GOT3 (cell line): ENCODE measurements at places on chromosomes 2 and 18.

GRCh38 chr2:196234672-196235071, 63.3 kb upstream of the STK17B start:
- DNase-seq: no peak

GRCh38 chr2:45273412-45274249, 264.4 kb upstream of the SIX2 start:
- no peak for DNase-seq

DNA sequence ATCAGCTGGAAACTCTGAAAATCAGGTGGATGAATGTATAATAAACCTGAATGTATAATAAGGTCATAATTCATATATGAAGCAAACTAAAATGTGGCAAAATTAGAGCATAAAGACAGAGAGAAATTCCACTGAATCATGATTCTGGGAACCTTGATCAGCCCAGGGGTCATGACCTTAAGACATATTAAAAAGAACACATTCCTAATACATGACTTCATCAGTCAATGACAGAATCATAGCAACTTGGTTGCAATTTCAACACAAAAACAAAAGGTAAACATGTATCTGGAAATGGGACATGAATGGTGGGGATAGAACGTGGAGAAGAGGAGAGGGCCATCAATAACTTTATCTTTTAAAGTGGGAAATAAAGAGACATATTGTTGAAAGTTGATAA, 17.6 kb downstream of the AFF3 start:
- DNase-seq: no peak

- no peak for DNase-seq
Measured at GRCh38 chr2:137118140-137118539, 352.8 kb downstream of the THSD7B start.

GRCh38 chr2:12110074-12110473, 363.6 kb downstream of the LPIN1 start:
- no peak for DNase-seq

- no peak for DNase-seq
Measured at GRCh38 chr2:126655500-126656430, at the start of gene GYPC. TSS of gene GYPC (plus strand) at chr2:126656158. CDS start at chr2:126656264, 106 bp downstream.

DNA sequence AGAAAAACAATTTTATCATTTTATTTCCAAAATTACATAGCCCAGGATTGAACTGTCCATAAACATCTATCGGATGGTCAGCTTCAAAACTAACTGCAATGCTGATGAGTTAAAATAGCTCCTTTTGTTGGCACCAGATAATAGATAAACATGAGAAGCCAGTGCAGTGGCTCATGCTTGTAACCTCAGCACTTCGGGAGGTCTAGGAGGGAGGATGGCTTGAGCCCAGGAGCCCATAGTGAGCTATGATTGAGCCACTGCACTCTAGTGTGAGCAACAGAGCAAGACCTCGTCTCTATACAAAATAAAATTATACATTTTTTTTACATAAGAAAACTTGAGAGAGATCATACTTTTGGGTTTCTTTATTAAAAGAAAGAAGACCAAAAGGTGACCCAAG, 34.6 kb upstream of the IMPA2 start:
- no peak for DNase-seq

DNA sequence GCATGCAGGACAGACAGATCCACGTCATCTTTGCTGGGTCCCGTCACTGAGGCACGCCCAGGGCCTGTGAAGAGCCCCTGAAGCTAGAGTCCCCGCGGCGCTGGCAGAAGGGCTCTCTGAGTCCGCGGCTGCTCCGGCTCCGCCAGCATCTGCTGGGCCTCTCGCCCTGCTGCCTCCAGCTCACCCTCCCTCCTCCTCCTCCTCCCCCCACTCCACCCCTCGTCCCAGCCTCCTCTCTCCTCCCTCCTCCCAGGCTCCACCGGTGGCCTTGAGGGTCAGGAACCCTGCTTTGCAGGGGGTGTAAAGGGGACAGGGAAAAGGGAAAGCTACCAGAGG, at the start of gene TNS1:
Gene TNS1, minus strand, starts transcription at position 151 of the 336 bp plus-strand sequence. Its CDS starts 123 bp downstream, at position 28.
- no peak for DNase-seq

DNA sequence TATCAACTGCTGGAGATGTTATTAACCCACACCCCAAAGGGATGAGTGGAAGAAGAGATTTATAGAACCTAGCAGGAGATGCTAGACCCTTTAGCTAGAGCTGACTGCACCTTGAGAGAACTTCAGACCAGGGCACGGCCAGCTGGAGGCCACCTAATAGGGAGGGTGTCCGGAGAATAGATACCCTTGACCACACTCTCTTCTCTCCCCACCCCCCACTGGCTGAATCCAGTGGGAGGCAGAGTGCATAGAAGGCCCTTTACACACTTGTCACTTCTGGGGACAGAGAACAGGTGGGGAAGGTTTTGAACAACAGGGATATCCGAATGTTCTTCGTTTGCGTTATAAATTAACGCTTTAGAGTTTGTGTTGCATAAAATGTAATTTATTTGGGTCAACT, 84.6 kb downstream of the PHLPP1 start:
- DNase-seq: no peak

- DNase-seq: no peak
Measured at GRCh38 chr2:120110507-120110906, 97.6 kb downstream of the EPB41L5 start.

GRCh38 chr2:233013027-233013461, at the start of gene NGEF:
TSS of gene NGEF (minus strand) at chr2:233013256. CDS start at chr2:232974890, 38,366 bp downstream.
- no peak for DNase-seq

GRCh38 chr2:230018153-230018552, 50.6 kb downstream of the SLC16A14 start:
- DNase-seq: no peak

DNA sequence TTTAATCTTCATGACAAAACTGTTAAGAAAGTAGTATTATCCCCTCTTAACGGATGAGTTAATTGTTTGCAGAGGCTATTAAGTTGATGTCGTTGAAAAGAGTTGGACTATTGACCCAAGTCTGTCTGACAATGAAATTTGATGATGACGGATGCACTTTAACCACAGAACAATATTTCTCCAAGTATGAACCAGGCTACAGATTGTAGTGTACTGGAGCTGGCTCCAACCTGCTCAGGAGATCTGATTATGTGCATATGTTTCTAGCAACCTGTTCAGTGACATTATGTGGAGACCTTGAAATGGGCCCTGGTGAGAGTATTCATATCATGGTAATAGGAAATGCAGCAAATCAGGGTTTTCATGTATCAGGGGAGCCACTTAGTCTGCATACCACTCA, 174.1 kb downstream of the CDH7 start:
- DNase-seq: no peak

GRCh38 chr18:78497641-78498040, 482.0 kb upstream of the SALL3 start:
- DNase-seq: no peak

- DNase-seq: no peak
Measured at GRCh38 chr18:25873833-25874232, 216.6 kb downstream of the SS18 start.

DNA sequence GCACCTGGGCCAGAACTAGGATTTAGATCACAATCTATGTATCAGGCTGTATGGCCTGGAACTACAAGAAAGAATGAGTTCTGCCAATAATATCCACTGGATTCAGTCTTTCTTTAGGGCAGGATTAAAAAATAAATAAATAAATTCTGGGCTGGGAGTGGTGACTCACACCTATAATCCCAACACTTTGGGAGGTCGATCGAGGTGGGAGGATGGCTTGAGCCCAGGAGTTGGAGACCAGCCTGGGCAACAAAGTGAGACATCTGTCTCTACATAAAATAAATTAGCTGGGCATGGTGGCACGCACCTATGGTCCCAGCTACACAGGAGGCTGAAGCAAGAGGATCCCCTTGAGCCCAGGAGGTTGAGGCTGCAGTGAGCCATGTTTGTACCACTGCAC, 8.1 kb downstream of the AMMECR1L start:
- DNase-seq: no peak

DNA sequence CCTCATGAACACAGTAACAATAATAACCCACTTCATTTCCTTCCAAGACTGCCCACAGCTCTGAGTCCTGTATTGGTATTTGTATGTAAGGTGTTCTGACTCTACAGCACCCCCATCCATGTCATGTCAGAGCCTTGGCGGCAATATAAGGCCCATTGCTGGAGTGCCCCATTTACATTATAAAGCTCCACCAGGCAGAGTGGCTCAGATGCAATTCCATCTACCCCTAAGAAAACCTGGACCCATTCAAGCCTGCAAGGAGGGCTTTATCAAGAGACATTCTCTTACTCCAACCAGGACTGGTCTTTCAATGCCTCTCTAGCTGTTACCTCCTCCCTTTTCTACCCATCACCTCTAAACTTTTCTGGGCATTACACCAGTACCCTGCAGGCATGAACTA, 101.6 kb downstream of the ANTXR1 start:
- no peak for DNase-seq

GRCh38 chr2:207434899-207435465, 94.8 kb upstream of the CREB1 start:
- no peak for DNase-seq
